Neural crest cell (in vitro differentiated cells): ENCODE measurements at places on chromosomes 7 and 10.

GRCh38 chr7:66505009-66505408 is 123.7 kb upstream of the KCTD7 start:
- no peaks in the 10 kb centered on the region for H3K4me1 ChIP-seq
- no peak for DNase-seq
- no peak overlapping the region for H3K4me3 ChIP-seq
- H3K27ac ChIP-seq, result no peak overlapping the region

DNA sequence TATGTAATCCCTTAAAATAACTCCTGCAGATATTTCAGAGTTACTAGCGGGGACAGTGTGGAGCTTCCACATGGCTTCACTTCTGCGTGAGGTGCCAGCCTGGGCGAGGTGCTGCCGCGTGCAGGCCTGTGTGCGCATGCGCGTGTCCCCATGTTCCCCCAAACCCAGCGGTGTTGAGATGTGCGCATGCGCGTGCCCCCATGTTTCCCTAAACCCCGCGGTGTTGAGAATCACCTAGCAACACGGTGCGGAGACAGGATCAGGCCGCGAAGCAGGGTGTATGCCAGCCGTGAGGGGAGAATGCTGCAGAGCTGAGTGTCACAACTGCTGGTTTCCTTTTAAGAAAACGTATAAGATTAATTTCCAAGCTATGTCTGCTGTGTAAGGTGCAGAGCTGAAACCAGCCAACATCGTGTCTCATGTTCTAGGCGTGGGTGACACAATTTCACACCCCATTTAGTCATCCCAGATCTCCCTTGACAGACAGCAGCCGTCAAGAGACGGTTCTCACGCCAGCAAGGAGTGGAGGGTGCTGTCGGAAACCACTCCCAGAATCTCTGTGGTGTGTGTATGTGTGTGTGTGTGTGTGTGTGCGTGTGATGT is 71.9 kb upstream of the ADARB2 start:
- no peaks in the 10 kb centered on the region for H3K27me3 ChIP-seq
- H3K4me1 ChIP-seq, result no peaks in the 10 kb centered on the region
- DNase-seq, result no peak
- H3K4me3 ChIP-seq, result no peak overlapping the region

DNA sequence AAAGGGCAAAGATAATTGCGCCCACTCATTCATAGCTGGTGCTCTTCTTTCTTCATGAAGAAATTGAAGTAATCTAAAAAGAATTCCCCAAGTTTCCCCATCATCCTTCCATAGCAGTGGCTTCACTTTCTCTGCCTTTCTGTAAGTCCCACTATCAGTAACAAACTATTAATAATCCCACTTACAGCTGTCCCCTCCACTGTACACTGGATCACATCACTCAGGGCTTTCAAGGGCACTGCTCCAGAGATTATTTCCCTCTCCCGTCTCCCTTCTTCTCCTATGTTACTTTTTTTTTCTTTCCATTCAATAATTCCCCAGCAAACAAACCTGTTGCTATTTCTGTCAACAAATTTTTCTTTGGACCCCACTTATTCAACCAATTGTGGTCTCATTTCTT is 16.2 kb downstream of the DNAJB9 start:
- DNase-seq, result no peak
- H3K27me3 ChIP-seq, result peaks cover 3% of the 10 kb centered on the region
- no peaks in the 10 kb centered on the region for H3K36me3 ChIP-seq

DNA sequence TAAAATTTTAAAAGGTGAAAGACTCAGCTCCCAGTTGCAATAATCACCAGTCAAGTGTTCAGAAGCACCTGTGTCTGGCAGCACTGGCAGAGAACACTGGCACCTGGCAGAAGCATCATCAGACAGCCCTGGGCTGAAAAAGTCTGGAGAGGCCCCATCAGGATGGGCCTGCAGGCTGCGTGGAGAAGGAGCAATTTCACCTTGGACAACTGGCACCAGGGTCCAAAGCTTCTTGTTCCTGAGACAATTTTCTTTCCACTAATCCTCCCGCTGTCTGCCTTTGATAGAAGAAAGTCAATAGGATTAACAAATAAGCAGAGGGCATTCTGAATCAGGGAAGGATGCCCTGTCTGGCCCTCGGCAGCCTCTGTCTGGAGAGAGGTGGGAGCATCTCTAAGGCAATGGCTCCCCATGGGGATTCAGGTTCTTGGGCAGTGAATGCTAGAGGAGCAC is 6.5 kb downstream of the COBL start:
- no peak for DNase-seq
- H3K27ac ChIP-seq, result no peak overlapping the region
- H3K27me3 ChIP-seq, result peaks cover 44% of the 10 kb centered on the region

DNA sequence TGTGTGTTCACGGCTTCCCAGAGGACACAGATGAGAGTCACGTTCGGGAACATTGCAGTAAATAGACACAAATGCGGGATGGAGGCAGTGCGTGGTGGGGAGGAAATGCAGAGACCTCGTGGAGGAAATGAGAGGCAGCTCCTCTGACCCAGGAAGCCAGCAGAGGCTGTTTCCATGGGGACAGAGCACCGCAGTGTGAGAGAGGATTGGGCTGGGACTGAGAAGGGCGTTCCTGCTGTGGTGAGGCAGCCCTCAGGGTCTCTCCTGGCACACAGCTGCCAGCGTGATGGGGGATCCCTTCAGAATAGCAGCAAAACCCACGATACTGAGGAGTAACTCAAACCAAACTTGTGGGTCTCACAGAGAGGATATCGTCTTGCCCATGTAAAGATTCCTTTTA is 21.7 kb upstream of the BHLHA15 start:
- no peak overlapping the region for H3K27ac ChIP-seq
- no peaks in the 10 kb centered on the region for H3K27me3 ChIP-seq
- no peak overlapping the region for H3K4me3 ChIP-seq
- no peak for DNase-seq
- no peaks in the 10 kb centered on the region for H3K4me1 ChIP-seq
- H3K36me3 ChIP-seq, result peaks cover 30% of the 10 kb centered on the region

GRCh38 chr7:127946111-127946510 is 85.1 kb downstream of the LRRC4 start:
- H3K27me3 ChIP-seq, result no peaks in the 10 kb centered on the region
- H3K36me3 ChIP-seq, result no peaks in the 10 kb centered on the region
- H3K4me1 ChIP-seq, result peaks cover 78% of the 10 kb centered on the region
- no peak overlapping the region for H3K4me3 ChIP-seq
- no peak for DNase-seq

- no peak overlapping the region for H3K27ac ChIP-seq
- H3K4me1 ChIP-seq, result no peaks in the 10 kb centered on the region
- no peaks in the 10 kb centered on the region for H3K27me3 ChIP-seq
- no peak overlapping the region for H3K4me3 ChIP-seq
- no peak for DNase-seq
- H3K36me3 ChIP-seq, result peaks cover 31% of the 10 kb centered on the region
Measured at GRCh38 chr7:5315761-5316160, 33.0 kb downstream of the SLC29A4 start.

DNA sequence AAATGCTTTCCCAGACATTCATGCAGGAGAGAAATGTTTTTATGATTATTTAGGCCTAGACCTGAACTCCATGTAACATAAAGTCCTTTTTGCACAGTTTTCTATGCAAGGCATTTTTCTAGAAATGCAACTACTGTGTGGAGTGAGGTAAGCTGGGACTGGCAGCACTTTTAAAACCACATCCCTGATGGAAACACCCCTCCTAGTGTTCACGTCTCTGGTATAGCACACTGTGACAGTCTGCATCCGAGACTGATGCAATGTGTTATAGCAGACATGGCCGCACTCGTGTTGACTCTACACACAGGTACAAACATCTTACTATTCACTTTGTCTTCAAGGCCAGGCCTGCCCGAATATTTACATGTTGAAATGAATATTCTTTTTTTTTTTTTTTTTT is 19.3 kb upstream of the ERCC6 start:
- no peaks in the 10 kb centered on the region for H3K4me1 ChIP-seq
- H3K27ac ChIP-seq, result no peak overlapping the region
- no peak for DNase-seq
- H3K27me3 ChIP-seq, result peaks cover 16% of the 10 kb centered on the region

GRCh38 chr10:77455561-77455960 is 182.0 kb downstream of the KCNMA1 start:
- H3K27me3 ChIP-seq, result no peaks in the 10 kb centered on the region
- H3K36me3 ChIP-seq, result no peaks in the 10 kb centered on the region
- DNase-seq, result no peak
- H3K4me1 ChIP-seq, result no peaks in the 10 kb centered on the region
- no peak overlapping the region for H3K4me3 ChIP-seq
- H3K27ac ChIP-seq, result peak overlapping the region; percentile 60

DNA sequence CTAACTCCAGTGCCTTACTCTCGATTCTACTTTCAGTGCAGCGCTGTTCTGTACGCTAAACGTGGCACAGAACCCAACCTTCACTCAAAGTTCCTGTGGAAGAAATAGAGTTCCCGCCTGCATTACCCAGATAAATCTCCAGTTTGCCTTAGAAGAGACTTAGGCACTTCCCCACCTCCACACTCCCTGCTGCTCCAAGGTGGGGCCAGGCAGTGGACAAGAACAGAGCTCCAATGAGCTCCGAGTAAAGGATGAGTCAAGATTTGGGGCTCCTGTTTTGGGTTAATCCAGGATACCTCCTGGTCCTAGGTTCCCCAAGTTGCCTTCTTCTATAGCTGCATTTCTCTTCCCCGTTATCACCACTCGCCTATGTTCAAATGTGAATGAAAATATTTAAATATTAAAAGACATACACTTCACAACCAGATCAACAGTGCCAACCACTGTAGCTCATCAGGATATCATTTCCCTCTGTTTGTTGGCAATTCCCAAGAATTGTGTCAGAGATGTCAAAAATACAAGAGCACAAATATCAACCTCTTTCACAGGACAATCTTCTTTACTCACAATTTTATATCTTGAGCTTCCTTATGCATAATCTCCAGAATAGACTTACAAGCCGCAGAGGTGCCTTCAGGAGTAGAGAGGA is 48.0 kb downstream of the MALSU1 start:
- no peak for DNase-seq
- H3K36me3 ChIP-seq, result peaks cover 29% of the 10 kb centered on the region
- H3K27me3 ChIP-seq, result no peaks in the 10 kb centered on the region
- H3K27ac ChIP-seq, result peak overlapping the region; percentile 90

DNA sequence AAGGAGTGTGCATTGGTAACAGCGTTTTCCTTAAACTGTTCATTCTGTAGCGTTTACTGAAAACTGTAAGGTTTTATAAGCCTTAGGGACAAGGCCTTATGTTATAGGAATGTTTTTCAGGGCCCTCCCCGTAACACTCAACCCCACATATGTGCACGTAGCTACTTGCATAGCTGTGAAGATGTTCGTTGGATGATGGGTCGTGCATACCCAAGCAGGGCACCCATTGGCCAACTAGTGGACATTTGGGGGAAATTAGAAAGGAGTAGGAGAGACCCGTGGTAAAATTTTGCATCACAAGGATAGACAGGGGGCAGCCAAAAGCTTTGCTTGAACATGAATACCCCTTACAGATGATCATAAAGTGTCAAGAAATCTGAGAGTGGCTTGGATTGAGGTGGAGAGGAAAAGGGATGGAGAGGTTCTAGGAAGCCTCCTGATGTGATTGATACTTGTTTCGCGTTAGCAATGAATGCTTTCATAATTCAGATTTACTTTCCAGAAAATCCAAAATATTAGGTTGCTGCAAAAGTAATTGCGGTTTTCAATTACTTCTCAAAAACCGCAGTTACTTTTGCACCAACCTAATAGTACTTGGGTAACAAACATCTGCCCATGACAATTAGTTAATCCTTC is 878 bp downstream of the SEC61A2 start:
- H3K4me3 ChIP-seq, result peak overlapping the region; percentile 94
- H3K4me1 ChIP-seq, result peaks cover 16% of the 10 kb centered on the region
- DNase-seq, result peak; percentile 42
- H3K27ac ChIP-seq, result peak overlapping the region; percentile 69
- peaks cover 3% of the 10 kb centered on the region for H3K36me3 ChIP-seq

GRCh38 chr7:126924477-126924876 is 328.3 kb downstream of the GRM8 start:
- H3K27ac ChIP-seq, result peak overlapping the region; percentile 29
- no peaks in the 10 kb centered on the region for H3K36me3 ChIP-seq
- H3K27me3 ChIP-seq, result peaks cover 31% of the 10 kb centered on the region
- no peak overlapping the region for H3K4me3 ChIP-seq
- no peaks in the 10 kb centered on the region for H3K4me1 ChIP-seq

DNA sequence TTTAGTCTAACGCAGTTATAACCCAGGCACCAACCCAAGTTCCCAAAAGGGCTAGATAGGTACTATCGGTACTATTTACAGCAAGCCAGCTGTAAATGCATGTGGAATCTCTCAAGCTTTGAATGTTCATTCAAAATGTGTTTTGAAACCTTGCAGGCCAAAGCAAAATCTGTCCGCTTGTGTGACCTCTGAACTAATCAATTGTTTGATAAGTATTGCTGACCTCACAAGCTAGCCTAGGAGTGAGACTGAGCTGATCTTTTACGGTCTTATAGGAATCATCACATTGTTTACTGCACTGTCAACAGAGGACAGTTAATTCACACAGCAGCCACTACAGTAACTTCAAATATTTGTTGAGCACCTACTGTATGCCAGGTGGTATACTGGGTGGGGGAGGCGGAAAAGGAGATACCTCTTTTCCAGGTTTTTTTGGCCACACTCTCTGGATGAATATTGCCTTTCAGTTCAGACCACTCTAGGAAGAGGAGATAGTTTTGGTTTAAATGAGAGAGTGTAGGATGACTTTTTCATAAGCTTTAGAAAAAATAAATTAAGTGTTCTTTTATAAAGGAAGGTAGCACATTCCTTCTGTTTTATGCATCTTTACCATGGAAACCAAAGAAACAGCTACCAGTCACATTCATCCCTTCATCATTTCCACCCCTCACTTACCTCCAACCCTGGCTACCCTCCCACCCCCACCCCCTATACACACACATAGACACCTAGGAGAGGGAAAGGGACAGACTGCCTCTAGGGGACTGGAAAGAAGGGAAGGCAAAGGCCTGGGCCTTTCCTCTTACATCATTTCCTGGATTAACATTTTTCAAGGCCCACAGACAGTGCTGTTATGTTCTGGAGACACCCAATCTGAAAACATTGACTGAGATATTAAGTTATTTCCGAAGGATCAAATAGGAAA is 2.4 kb downstream of the PAPSS2 start:
- no peaks in the 10 kb centered on the region for H3K36me3 ChIP-seq
- peaks cover 15% of the 10 kb centered on the region for H3K4me1 ChIP-seq
- H3K4me3 ChIP-seq, result peak overlapping the region; percentile 25
- DNase-seq, result no peak

DNA sequence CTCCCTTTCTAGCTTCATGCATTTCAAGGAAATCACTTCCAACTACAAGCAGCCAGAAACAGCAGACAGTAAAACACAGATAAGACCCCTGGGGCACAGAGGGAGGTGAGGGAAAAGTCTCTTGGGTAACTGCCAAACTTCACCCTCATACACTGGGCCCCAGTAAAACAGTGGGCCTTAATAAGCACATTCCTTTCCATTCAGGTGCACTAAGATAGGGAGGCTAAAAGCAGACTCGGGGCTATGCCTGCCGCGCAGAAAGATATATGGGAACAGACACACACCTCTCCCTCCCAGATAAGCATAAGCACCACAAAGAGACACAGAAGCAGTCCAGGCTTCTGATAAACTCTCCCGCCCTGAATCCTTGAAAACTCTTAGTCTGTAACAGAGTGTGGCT is 117.0 kb downstream of the TYW1B start:
- DNase-seq, result no peak
- H3K4me1 ChIP-seq, result peaks cover 8% of the 10 kb centered on the region
- H3K27ac ChIP-seq, result no peak overlapping the region
- no peaks in the 10 kb centered on the region for H3K27me3 ChIP-seq

GRCh38 chr7:156334636-156335035 is 305.9 kb upstream of the RNF32 start:
- no peaks in the 10 kb centered on the region for H3K36me3 ChIP-seq
- H3K27me3 ChIP-seq, result peaks cover 3% of the 10 kb centered on the region
- H3K4me3 ChIP-seq, result no peak overlapping the region
- no peak for DNase-seq

- peaks cover 5% of the 10 kb centered on the region for H3K4me1 ChIP-seq
- H3K27ac ChIP-seq, result no peak overlapping the region
Measured at GRCh38 chr7:67644151-67644550, 647.5 kb downstream of the TYW1 start.
